ENCODE measurements at places on chromosomes 2 and 18. TPM values are rescaled to one million over a fixed set of nuclear protein-coding genes. Genes with fewer than 3 reads are reported as not detected.

GRCh38 chr2:56376699-56377665 lies 193.2 kb downstream of the CCDC85A start:
- H3K27ac ChIP-seq = no peak overlapping the region
- H3K27me3 ChIP-seq = no peaks in the 10 kb centered on the region
- no peak overlapping the region for H3K4me3 ChIP-seq
- peaks cover 11% of the 10 kb centered on the region for H3K4me1 ChIP-seq
- no peaks in the 10 kb centered on the region for H3K36me3 ChIP-seq

- peaks cover 5% of the 10 kb centered on the region for H3K36me3 ChIP-seq
- no peaks in the 10 kb centered on the region for H3K27me3 ChIP-seq
- peaks cover 31% of the 10 kb centered on the region for H3K4me1 ChIP-seq
- DNase-seq = no peak
These were observed 86.1 kb downstream of the SH3YL1 start for GRCh38 chr2:177733-178132.

- H3K4me3 ChIP-seq = no peak overlapping the region
- no peak for DNase-seq
- H3K36me3 ChIP-seq = no peaks in the 10 kb centered on the region
- H3K27ac ChIP-seq = no peak overlapping the region
These were observed 79.2 kb downstream of the SETBP1 start for GRCh38 chr18:44759925-44760342.

DNA sequence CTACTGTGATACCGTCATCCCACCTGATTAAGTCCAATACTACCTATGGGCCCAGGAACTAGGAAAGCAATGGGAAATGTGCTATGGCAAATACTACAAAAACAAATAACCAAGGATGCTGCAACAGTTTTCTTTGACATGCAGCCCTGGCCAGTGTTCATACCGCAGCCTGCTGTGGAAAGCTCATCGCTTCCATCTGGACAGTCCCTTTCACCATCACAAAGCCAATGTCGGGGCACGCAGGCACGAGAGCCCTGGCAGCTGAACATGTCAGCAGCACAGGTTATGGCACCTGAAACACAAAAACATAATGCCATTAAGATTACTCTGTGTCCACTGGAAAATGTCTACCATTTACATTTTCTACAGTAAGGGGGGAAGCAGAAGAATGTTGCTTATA lies 1621.1 kb downstream of the LRP1B start:
- peaks cover 59% of the 10 kb centered on the region for H3K27me3 ChIP-seq
- H3K4me1 ChIP-seq = no peaks in the 10 kb centered on the region
- no peak overlapping the region for H3K27ac ChIP-seq
- no peak overlapping the region for H3K4me3 ChIP-seq
- DNase-seq = no peak
- H3K36me3 ChIP-seq = no peaks in the 10 kb centered on the region

RDH14 gene
- 14.5 TPM for total RNA-seq

- H3K4me1 ChIP-seq = peaks cover 12% of the 10 kb centered on the region
- H3K27me3 ChIP-seq = no peaks in the 10 kb centered on the region
- H3K36me3 ChIP-seq = no peaks in the 10 kb centered on the region
These were observed 19.1 kb downstream of the TRAK2 start for GRCh38 chr2:201432038-201432620.

DNA sequence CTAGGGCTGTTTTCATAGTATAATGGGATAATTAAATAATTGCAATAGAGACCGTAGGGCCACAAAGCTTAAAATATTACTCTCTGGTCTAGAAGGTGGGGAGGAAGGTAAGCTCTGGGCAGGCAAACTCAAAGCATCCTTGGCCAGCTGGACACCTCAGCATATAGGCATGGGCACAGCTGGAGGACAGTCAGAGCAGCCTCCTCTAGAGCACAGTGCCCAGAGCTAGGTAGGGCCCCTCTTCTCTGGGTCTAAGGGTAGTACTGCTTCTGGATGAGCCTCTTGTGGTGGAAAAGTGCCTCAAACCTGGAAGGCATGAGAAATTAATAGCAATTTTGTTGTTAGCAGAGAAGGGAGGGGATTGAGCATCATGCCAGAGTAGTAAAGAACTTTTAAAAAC lies 291.3 kb upstream of the FBXO11 start:
- no peak overlapping the region for H3K4me3 ChIP-seq
- no peak overlapping the region for H3K27ac ChIP-seq
- no peaks in the 10 kb centered on the region for H3K36me3 ChIP-seq
- no peak for DNase-seq
- H3K4me1 ChIP-seq = peaks cover 14% of the 10 kb centered on the region
- no peaks in the 10 kb centered on the region for H3K27me3 ChIP-seq

DNA sequence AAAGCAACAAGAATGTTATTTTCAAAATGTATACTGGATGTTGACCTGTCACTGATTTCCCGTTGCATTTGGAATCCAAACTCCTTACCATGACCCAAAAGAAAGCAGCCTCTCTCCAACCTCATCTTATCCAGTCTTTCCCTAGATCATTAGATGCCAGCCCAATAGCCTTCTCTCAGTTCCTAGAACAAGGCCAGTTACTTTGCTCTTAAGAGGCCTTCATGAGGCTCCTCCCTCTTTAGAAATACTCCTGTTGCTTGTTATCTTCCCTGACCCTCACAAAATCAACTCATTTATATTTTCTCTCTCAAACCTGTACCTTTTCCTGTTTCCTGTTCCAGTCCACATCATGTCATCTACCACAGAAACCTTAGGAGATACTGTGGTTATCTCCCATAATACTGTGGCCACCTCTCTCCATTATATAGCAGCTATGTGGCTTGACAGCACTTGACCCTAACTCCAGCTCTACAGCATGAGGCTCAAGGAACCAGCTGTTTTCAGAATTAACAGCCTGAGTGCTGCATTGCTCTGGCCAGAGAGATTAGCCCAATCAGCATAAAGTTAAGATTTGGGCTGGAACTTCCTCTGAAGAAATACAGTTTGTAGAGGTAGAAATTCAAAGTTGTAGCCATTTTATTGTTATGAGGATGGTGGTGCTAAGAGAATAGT lies 22.8 kb downstream of the SRBD1 start:
- peak overlapping the region; percentile 0 for H3K27ac ChIP-seq
- H3K4me1 ChIP-seq = peaks cover 7% of the 10 kb centered on the region
- H3K4me3 ChIP-seq = no peak overlapping the region
- DNase-seq = no peak

DDX18 gene
- total RNA-seq = 88.7 TPM

GRCh38 chr2:28737655-28738054 lies 14.0 kb upstream of the PPP1CB start:
- peaks cover 5% of the 10 kb centered on the region for H3K36me3 ChIP-seq
- no peak overlapping the region for H3K27ac ChIP-seq
- no peaks in the 10 kb centered on the region for H3K27me3 ChIP-seq
- DNase-seq = no peak
- H3K4me1 ChIP-seq = no peaks in the 10 kb centered on the region
- H3K4me3 ChIP-seq = no peak overlapping the region

- no peak overlapping the region for H3K27ac ChIP-seq
- no peaks in the 10 kb centered on the region for H3K4me1 ChIP-seq
- no peaks in the 10 kb centered on the region for H3K27me3 ChIP-seq
- DNase-seq = no peak
These were observed 58.3 kb downstream of the LDLRAD4 start for GRCh38 chr18:13276530-13277520.

DNA sequence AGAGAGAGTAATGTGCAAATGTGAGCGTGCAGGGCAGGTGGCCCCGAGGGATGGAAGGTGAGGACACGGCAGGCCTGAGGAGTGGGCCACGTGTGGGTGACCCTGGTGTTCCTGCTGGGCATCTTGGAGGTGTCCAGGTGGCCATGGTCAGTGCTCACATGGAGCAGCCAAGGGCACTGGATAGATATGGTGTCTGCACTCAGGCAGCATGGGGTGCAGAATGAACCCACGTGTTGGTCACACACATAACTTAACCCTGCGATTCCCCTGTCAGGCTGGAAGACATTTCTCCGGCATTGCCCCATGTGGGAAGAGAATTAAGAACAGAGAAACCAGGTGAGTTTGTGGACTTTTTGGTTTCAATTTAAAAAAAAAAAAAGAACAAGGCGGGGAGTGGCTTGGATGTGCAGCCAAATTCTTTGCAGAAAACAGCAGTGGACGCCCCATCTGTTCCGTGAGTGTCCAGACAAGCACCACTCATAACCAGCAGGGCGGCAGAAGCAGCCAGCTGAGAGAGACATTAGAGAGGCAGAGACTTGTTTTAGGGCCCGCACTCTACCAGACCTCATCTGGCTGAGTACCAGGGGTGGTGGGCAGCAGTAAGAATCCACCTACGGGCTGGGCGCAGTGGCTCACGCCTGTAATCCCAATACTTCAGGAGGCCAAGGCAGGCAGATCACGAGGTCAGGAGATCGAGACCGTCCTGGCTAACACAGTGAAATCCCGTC lies 249.8 kb downstream of the ACKR3 start:
- peaks cover 5% of the 10 kb centered on the region for H3K4me1 ChIP-seq
- DNase-seq = no peak
- H3K36me3 ChIP-seq = no peaks in the 10 kb centered on the region
- H3K27ac ChIP-seq = no peak overlapping the region
- H3K27me3 ChIP-seq = no peaks in the 10 kb centered on the region
- H3K4me3 ChIP-seq = no peak overlapping the region

DNA sequence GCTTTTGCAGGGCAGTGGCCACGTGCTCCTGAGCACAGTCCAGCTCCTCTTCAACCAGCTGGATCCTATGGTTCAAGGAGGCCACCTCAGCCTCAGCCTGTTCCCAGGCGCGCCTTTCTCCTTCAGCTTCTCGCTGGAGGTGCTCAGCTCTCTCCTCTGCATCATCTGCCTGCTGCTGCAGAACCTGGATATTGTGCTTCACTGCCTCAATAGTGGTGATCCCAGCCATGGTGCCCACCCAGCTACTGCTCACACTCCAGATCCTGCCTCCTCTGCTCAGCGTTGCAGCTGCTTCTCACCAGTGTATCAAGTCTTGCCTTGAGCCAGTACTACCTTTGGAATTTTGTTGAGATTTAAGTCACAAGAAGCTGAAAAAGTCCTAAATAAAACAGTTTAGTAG lies 67.9 kb downstream of the ASXL2 start:
- DNase-seq = no peak
- no peaks in the 10 kb centered on the region for H3K27me3 ChIP-seq
- peaks cover 13% of the 10 kb centered on the region for H3K36me3 ChIP-seq
- no peak overlapping the region for H3K4me3 ChIP-seq
- H3K27ac ChIP-seq = no peak overlapping the region

- peaks cover 33% of the 10 kb centered on the region for H3K27me3 ChIP-seq
- H3K27ac ChIP-seq = no peak overlapping the region
- H3K4me3 ChIP-seq = no peak overlapping the region
- H3K36me3 ChIP-seq = no peaks in the 10 kb centered on the region
- DNase-seq = peak; percentile 35
These were observed 51.1 kb downstream of the CAPN13 start for GRCh38 chr2:30756051-30756719.

CNGA3 gene
- total RNA-seq = not detected

DNA sequence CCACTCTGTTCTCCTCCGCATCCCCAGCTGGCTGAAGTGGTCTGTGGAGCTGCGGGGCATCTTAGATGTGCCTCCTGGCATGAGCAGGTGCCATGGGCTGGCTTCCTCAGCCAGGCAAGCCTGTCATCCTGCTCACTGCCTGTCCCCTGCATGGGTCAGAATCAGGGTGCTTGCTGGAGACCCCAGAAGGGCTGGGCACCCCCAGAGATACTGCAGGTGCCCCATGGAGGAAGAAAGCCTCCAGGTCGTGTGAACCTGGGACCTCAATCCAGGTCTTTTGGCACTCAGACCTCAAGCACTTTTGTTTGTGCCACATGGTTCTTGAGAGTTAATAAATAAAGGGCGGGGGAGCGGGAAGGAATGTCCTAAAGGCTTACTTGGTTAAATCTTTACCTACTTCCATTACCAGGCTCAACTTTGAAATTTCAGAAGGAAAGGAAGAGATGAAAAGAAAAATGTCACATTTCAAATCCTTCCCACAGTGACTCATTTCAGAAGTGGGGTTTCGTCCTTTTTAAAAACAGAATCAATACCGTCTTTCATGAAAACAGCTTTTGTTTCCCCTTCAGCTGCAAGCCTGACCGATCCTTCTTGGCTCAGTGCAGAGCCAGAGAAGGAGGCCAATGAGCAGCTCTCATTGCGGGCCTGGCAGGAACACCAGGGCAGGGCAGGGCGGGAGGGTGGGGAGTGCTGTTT lies 69.9 kb downstream of the RHOB start:
- no peaks in the 10 kb centered on the region for H3K27me3 ChIP-seq
- peaks cover 19% of the 10 kb centered on the region for H3K4me1 ChIP-seq
- peak overlapping the region; percentile 33 for H3K27ac ChIP-seq
- no peak overlapping the region for H3K4me3 ChIP-seq
- no peak for DNase-seq

DHRS9 gene
- not detected for total RNA-seq
